ENCODE measurements at places on chromosomes 6 and 20. TPM values are rescaled to one million over a fixed set of nuclear protein-coding genes. Genes with fewer than 3 reads are reported as not detected.

The HLA-DMB gene
- polyA plus RNA-seq, result not detected

The PLA2G7 gene
- 5.1 TPM for polyA plus RNA-seq

The GTSF1L gene
- polyA plus RNA-seq, result not detected

The OR12D3 gene
- polyA plus RNA-seq, result not detected

The TFB1M gene
- polyA plus RNA-seq, result 23.2 TPM

The UQCC2 gene
- 259 TPM for polyA plus RNA-seq

The DYNLT2 gene
- polyA plus RNA-seq, result 0.30 TPM

The KHDC1L gene
- 0.14 TPM for polyA plus RNA-seq

The VGLL2 gene
- polyA plus RNA-seq, result not detected

The ZNF343 gene
- 5.7 TPM for polyA plus RNA-seq

The RAD21L1 gene
- not detected for polyA plus RNA-seq

The TAGAP gene
- 0.03 TPM for polyA plus RNA-seq

Measured in foreskin keratinocyte (primary cell).